Stimulated activated CD8-positive, alpha-beta memory T cell treated with anti-CD3 and anti-CD28 coated beads, Interleukin-2, amount 100 ng/mL, for 48 hours (primary cell): ENCODE measurements at places on chromosomes 6 and 20.

DNA sequence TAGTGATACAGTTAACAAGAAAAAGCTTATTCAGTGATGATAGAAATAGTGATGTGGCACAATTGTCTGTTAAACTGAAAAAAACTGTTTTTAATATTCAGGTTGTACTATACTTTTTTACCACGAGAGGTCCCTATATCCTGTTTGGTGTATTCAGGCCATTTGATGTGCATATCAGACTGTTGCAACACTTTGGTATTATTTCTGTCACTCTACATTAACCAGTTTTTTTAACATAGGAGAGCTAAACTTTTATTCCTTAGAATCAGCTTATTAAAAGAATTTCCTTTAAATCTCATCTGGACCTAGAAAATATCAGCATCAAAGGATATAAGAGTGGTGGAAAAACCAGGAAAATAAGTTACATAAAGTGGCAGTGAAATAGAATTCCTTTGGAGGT lies 36.8 kb downstream of the TSPYL4 start:
- no peak for DNase-seq

DNA sequence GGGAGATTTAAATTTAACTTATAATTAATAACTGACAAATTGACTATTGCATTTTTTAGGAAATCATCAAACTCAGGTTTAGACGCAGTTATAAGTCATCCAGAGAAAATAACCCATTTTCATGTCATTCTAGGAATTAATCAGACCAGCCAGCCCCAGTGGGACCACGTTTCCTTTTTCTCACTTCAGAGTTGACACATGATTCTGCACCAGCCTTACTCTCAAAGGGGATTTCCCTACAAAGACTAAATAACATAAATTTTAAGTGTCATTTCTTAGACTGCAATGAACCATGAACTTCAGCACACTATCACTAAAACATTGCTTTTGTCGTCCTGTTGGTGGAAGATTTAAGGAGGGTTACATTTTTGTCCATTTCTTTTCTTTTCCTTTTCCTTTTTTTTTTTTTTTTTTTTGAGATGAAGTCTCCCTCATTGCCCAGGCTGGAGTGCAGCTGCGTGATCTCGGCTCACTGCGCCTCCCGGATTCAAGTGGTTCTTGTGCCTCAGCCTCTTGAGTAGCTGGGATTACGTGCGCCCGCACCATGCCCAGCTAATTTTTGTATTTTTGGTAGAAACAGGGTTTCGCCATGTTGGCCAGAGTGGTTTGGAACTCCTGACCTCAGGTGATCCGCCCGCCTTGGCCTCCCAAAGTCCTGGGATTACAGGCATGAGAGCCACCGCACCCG lies 3.6 kb downstream of the IPCEF1 start:
- peak; percentile 28 for DNase-seq

- DNase-seq: no peak
Measured at GRCh38 chr6:143015300-143015706, 45.4 kb upstream of the AIG1 start.

- DNase-seq: no peak
Measured at GRCh38 chr6:22043284-22043962, 253.4 kb downstream of the PRL start.

GRCh38 chr6:118719351-118720124 lies 68.1 kb upstream of the CEP85L start:
- peak; percentile 19 for DNase-seq

- DNase-seq: no peak
Measured at GRCh38 chr20:60066438-60066823, 108.2 kb downstream of the CDH26 start.

- DNase-seq: peak; percentile 4
Measured at GRCh38 chr6:21438237-21438985, 155.1 kb upstream of the SOX4 start.

- DNase-seq: no peak
Measured at GRCh38 chr6:158080849-158081656, 87.0 kb downstream of the SERAC1 start.

GRCh38 chr20:54260116-54260515 lies 52.2 kb downstream of the PFDN4 start:
- DNase-seq: no peak

DNA sequence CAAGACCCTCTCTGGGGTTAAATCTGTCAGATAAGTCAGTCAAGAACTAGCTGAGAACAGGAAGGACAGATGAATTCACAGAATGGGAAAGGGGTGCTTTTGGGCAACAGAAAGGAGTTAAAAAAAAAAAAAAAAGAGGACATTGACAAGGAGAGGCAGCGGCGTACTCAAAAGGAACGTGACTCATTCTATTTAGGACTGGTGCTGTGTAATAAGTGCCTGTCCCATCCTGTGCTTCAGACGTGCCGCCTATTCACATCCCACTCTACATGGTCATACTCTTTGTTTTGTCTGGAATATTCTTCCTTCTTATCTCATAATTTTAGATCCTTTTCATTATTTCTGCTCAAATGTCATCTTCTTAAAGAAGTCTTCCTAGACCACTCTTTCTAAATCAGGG lies 101.1 kb upstream of the EMILIN3 start:
- no peak for DNase-seq

DNA sequence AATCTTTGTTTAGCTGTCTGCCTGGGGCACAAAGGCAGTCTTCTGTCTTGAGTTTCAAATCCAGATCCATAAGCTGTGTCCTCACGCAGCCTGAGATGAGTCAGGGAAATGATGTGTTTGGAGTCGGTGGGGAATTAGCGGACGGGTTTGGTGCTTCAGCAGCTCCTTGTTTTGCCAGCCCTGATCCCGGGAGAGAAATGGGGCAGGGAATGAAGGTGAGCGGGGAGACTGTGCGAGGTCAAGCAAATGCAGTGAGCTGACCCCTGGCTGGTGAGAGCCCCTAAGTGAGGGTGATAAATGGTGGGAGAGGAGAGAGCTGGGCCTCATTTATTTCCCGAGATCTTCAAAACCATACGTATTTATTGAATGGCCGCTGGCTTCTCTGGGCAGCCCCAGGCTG lies 21.6 kb downstream of the DUSP22 start:
- no peak for DNase-seq

DNA sequence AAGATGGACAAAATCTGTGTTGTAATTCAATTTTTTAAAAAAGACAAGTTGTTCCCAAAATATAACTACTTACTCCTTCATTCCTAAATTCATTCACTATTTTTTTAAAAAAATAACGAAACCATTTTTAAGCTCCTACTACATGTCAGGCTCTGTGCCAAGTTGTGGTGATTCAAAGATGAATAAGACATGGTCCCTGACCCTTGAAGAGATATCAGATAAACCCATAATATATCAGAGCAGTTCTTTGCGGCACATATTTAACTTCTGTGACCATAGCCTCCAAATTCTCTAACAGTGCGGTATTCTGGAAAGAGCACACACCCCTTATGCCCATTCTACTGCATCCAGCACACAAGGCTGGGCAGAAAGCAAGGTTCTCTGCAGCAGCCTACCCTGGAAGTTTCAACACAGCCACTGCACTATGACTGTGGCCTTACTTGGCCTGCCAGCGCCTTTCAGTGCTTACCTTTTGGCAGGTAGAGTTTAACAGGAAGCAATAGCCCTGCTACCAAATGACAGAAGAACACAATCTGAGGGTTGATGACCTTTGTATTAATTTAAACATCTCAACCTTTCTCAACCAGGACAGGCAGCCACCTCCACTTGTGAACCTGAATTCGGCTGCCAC lies 406.5 kb downstream of the BTBD9 start:
- DNase-seq: no peak

DNA sequence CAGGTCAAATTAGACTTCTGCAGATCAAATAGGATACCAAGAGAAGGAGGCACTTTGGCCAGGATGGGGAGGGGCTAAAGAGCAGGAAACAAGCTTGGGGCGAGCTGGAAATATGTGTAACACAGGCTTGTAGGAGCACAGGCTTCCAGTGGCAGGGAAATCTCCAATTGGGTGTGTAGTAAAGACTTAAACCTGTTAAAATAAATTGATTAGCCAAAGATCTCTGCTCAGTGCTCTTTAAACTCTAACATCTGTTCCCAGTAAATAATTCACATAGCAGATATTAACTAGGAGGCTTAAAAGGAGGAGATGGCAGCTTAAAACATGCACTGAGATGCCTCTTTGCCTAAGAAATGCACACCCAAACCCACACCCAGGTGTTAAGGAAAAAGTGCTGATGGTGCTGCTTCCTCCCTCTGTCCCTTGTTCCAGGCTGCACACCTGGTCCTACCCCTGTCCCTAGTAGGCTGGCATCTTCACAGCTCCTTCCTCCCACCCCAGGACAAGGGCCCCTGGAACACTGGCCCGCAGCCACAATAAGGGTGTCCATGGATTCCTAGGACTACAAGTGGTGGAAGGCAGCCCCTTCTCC lies 93.5 kb upstream of the MLN start:
- DNase-seq: no peak

DNA sequence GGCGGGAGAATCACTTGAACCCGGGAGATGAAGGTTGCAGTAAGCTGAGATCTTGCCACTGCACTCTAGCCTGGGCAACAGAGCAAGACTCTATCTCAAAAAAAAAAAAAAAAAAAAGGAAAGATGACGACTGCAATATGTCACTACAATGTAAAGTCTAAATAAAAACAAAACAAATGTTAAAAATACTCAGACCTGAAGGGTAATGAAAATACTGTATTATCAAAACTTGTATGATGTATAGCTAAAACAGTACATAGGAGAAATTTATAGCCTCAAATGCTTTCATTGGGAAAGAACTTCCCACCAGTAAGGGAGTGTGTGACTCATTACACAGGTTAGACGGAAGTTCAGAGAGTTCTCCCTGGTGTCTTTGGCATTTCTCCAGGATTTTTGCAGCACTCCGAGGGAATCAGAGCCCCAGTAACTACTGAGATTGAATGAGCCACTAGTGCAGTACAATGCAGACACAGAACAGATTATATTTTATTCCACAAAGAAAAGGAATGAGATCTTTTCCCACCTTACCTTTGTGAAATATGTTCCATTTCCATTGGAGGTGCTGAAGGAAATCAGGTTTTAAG lies 12.5 kb upstream of the RALGAPB start:
- no peak for DNase-seq

- no peak for DNase-seq
Measured at GRCh38 chr6:153852481-153852880, 186.6 kb upstream of the OPRM1 start.

- no peak for DNase-seq
Measured at GRCh38 chr6:6220718-6221117, 99.7 kb downstream of the F13A1 start.

DNA sequence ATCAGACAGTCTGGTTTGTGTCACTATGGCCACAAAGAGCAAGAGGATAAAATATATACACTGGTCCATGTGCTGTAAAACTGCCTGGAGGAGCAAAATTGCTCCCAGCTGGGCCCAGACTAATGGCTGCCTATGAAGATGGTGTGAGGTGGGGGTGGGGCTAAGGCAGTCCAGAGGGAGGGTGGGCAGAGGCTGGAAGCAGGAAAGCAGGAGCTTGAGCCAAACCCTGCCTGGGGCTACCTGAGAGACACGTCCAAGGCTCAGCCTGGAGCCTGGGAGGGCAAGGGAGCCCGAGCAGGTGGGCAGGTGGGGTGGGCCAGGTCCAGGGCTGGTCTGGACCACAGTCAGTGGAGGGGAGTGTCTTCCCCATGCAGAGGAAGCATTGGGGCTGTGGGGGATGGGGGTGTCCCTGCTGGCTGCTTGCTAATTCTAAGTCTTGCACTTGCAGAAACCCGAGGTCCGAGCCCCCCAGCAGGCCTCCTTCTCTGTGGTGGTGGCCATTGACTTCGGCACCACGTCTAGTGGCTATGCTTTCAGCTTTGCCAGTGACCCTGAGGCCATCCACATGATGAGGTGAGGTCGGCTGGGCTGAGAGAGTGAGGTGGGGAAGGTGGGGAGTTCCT lies 9.5 kb downstream of the HSPA12B start:
- no peak for DNase-seq

DNA sequence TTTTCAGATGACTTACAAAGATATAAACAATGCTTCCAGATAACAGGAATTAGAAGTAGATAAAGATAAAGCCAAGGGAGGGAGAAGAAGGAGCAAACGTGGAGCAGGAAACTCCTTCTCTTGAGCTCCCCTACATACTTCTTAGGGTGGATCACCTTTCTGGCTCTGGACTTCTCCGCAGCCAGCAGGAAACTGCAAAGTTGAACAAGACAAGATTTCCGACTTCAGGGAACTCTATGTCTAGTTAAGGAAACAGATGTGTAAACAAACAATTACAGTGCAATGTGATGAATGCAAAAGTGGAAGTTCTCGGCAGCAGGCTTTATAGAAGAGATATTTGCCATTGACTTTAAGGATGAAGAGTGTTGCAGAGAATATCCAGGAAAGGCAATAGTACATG lies 134.0 kb upstream of the MARCKS start:
- DNase-seq: no peak

DNA sequence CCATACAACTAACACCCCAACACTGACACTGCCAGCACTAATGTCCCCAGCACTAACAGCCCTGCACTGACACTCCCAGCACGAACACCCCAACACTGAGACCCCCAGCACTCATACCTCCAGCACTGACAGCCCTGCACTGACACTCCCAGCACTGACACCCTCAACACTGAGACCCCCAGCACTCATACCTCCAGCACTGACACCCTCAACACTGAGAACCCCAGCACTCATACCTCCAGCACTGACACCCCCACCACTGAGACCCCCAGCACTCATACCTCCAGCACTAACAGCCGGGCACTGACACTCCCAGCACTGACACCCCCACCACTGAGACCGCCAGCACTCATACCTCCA lies 57.2 kb downstream of the ERMARD start:
- DNase-seq: no peak

DNA sequence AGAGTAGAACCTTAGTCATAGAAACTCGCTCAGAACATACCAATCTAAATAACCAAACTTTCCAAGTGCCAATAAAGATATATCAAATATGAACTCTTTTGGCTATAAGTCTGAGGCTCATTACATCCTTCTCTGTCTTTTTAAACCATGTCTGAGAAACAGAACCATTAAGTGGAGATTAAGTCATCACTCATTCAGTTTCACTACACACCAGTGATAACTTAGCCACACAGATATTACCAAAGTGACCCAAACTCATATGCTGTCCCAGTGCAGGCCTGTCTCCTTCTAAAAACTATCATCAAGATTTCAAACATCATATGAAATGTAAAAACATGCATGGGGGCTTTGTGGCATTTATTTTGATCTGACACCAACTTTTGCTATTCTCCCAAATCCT lies 12.0 kb downstream of the GCLC start:
- no peak for DNase-seq

- DNase-seq: no peak
Measured at GRCh38 chr6:9361749-9362148, 926.4 kb upstream of the SLC35B3 start.

DNA sequence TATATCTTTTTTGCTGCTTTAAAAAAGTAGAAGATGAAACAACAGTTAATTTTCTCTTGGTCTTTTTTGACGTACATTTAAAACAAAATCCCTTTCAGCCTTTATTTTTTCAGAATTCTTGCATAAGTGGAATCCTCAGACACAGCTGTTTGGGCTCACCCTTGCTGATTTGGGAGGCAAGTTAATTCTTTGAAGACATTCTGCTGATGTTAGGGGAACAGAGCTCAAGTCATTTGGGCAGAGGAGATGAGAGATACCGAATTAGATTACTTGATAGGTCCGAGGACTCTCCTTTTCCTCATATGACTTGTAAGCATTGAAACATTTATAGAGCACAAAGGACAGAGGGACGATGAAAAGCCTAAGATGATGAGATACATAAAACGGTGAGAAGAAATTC lies 567.9 kb upstream of the CITED2 start:
- no peak for DNase-seq

GRCh38 chr6:25127076-25127837 lies 151.9 kb upstream of the CARMIL1 start:
- no peak for DNase-seq

- DNase-seq: no peak
Measured at GRCh38 chr6:138287144-138287955, 69.1 kb upstream of the PBOV1 start.
